Amygdala (tissue), 56 donors: ENCODE measurements at places on chromosomes 2 and 18.

DNA sequence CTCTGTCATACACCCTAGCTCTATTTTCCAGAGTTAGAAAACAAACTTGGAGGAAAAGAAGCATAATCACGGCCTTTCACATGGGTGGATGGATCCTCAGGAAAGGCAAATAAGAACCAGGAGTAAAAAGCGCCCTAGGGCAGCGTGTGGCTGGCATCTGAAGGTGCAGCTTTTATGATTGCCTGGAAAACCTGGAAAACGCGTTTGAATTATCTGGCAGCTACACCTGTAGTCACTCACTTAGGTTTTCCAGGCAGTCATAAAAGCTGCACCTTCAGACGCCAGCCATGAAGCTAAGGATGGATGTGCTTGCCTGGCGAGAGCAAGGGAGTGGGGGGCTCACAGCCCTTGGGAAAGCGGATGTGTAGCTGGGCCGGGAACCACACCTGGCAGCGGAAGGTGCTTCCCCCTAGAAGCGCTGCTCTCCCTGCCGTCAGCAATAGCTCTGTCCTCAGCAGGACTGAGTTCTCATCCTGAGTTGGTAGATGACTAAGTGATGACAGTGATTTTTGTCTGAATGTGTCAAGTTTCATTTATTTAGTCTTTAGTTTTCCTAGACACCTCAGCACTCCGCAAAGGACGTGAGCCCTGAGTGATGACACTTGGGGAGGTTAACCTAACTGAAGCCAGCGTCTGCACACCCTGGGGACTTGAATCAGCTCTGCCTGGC, 82.0 kb downstream of the DCDC2C start:
- no peak for DNase-seq

GRCh38 chr2:154402213-154402612, 296.3 kb upstream of the KCNJ3 start:
- no peak for DNase-seq

- DNase-seq: no peak
Observed at GRCh38 chr2:218436992-218437391, 18.1 kb downstream of the VIL1 start.

GRCh38 chr2:42897358-42897757, 105.0 kb upstream of the HAAO start:
- DNase-seq: no peak

DNA sequence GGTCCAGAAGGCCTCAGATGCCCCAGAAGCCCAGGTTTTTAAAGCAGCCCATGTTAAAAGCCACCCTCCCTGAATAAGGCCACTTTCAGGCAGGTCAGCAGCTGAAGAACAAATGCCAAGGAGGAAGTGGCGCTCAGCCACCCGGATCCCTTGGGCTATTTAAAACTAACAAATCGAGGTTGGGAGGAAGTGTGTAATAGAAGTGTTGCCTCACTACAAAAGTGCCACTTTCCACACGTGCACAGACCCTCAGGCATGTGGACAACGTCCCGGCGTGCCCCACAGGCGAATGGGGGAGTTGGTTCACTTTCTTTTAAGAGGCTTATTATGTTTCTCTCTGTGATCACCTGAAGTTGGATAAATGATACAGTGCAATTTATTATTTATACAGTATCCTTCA, 173.8 kb upstream of the SALL3 start:
- no peak for DNase-seq

DNA sequence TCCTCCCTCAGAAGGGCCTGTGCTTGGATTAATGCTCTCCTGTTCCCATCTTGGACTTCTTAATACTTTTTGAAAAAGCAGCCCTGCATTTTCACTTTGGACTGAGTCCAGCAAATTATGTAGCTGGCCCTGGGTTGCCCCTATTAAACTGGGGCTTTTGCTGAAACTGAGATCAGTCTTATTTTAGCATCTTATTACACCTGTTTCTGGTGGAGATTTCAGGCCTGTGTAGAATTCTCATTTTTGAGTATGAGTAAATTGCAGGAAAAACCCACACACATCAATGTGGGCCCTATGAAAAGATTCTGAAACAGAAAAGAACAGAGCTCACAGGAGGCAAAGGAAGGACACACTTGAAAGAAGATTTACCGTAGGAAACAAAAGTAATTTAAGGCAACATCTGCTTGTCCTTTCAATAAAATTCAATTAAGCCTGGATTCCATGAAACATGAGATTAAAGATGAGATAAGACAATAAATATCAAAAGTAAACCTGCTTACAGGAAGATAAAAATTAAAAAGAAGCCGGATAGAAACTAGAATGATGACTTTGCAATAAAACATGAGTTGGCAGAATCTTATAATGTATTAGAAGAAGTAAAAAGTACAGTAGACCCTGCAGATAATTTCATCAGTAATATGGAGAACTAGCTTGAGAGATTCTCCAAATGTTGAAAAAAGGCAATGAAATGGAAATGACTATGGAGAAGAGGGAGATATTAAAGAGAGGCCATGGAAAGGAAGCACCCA, 90.7 kb upstream of the GCFC2 start:
- no peak for DNase-seq

GRCh38 chr2:136750065-136750464, 15.3 kb upstream of the THSD7B start:
- DNase-seq: no peak

- DNase-seq: no peak
Observed at GRCh38 chr18:55351241-55351691, 236.7 kb downstream of the TCF4 start.

DNA sequence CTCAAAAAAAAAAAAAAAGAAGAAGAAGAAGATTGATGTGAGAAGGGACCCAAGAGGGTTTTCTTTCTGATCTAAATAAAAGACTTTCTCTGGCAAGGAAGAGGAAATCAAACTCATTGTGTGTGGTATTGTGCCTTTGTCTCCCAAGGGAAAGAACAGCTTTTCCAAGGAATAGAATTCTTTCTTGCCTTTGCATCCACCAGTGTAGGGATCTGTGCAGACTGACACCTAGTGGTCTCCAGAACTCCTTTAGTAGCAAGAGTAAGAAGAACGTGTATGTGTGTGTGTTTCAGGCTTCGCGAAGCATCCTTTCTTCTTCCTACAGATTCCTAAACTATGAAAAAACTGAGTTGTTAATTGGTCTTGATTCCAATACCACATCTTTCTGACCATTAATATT, 33.5 kb upstream of the CRIM1 start:
- no peak for DNase-seq

GRCh38 chr2:72754628-72755320, 71.1 kb downstream of the EXOC6B start:
- DNase-seq: no peak

GRCh38 chr18:51066273-51066672, 36.3 kb downstream of the SMAD4 start:
- no peak for DNase-seq

- DNase-seq: no peak
Observed at GRCh38 chr2:222290736-222291484, 7.9 kb downstream of the PAX3 start.

- no peak for DNase-seq
Observed at GRCh38 chr2:241844831-241845578, 13.7 kb downstream of the PDCD1 start.

GRCh38 chr2:74778381-74779264, 55.3 kb upstream of the HK2 start:
- DNase-seq: no peak

DNA sequence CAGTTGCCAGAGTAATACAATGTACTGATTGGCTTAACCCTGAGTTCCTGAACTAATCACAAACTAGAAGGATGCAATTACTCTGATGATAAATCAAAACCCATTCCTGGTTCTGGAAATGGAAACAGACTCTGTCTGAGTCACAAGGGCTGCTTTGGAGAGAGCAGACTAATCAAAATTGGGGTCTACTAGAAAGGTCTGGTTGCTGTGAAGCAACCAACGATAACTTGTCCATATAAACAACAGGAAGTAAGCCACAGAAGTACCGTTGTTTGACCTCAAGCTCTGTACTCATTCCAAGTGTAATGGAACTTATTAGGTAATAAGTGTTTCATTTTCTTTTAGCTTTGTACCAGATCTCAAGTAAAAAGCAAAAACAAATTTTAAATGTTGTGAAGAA, 49.7 kb downstream of the RASGRP3 start:
- DNase-seq: no peak

- DNase-seq: no peak
Observed at GRCh38 chr2:48221846-48222516, 308.0 kb upstream of the STON1 start.

GRCh38 chr2:174158003-174158402, 90.3 kb downstream of the OLA1 start:
- no peak for DNase-seq

GRCh38 chr2:177568390-177568789, 175.8 kb downstream of the AGPS start:
- DNase-seq: no peak

DNA sequence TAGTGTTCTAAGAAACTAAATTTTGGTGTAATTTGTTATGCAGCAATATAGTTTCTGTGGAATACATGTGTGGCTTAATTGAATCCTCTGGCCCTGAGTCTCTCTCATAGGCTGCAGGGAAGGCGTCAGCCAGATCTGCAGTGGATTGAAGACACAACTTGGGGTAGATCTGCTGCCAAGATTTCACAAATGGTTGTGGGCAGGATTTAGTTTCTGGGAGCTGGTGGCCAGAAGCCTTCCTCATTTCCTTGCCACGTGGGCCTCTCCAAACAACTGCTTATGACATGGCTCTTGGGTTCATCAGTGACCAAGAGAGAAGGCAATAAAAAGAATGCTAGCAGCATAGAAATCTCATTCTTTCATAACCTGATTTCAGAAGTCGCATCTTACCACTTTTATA, 28.2 kb downstream of the CCDC102B start:
- DNase-seq: no peak

GRCh38 chr18:57780318-57780705, 22.8 kb downstream of the ATP8B1 start:
- no peak for DNase-seq

DNA sequence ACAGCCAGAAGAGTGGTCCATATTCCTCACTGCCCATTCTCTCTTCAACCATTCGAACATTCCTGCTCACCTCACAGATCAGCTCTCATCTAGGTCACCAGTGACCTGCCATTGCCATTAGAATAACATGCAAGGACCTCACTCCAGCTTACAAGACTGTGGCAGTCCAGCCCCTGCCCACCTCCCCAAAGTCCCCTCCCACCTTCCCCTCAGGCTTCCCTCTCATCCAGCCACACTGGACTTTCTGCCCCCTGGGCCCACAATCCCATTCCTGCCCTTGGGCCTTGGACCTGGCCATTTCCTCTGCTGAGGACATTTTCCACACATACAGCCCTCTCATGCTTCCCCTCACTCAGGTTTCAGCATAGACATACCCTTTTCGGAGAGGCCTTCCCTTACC, 5.2 kb upstream of the TMEM177 start:
- DNase-seq: no peak

- DNase-seq: no peak
Observed at GRCh38 chr2:176535467-176536113, 266.3 kb downstream of the MTX2 start.

DNA sequence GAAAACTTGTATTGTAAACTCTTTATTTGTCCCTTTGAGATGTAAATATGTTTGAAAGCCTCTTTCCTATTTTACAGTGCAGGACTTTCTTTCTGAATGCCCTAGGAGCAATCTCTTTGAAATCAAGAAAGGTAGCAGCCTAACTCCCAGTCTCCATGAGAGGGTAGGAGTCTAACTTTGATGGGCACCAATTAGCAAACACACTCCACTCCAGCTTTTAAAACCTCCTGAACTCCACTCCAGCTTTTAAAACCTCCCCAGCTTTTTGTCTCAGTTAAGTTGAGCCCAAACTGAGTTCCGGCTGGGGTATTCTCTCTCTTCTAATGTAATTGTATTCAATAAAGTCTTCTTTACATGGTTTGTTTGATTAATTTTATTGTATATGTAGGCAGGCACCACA, 493.7 kb upstream of the CDH7 start:
- DNase-seq: no peak

- no peak for DNase-seq
Observed at GRCh38 chr2:63696496-63696895, 107.7 kb downstream of the MDH1 start.

- DNase-seq: no peak
Observed at GRCh38 chr18:10926621-10927161, 222.7 kb downstream of the PIEZO2 start.

DNA sequence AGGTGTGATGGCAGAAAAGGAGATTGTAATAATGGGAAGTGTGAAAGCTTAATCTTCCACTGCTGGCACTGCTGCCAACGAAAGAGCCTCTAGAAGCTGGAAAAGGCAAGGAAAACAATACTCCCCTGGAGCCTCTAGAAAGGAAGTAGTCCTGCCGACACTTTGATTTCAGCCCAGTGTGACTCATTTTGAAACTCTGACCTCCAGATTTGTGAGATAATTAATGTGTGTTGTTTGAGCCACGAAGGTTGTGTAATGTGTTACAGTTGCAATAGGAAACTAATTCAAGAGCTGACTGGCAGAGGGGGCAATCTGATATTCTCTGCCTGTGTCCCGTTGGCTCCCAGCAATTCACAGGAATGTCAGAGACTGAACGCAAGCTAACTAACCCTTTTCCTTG, 219.2 kb upstream of the UBE2E3 start:
- DNase-seq: no peak

- no peak for DNase-seq
Observed at GRCh38 chr2:241796610-241797138, 12.3 kb upstream of the NEU4 start.

- no peak for DNase-seq
Observed at GRCh38 chr2:3142210-3142609, 235.4 kb downstream of the EIPR1 start.

- DNase-seq: no peak
Observed at GRCh38 chr2:36695746-36696415, 626 bp upstream of the VIT start.

GRCh38 chr2:62200868-62201267, 5.0 kb downstream of the B3GNT2 start:
- DNase-seq: no peak

- no peak for DNase-seq
Observed at GRCh38 chr2:43814711-43815110, 23.9 kb downstream of the ABCG5 start.

DNA sequence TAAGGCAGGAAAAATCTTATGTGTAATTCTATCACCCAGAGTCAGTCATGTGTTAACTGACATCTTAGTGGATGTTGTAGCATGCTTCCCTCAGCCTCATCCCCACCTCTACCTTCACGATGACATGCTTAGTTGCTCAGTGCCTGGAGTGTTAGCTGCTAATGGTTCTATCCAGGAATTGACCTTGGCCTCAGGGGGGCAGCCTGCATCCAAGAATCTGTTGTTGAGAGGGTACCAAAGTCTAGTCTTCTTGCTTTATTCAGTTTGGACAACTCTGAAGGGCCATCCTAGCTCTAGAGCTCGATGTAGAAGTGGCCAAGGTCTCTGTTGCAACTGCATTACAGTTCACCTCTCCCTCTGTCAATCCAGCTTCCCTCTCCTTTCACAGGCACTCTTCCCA, 61.2 kb downstream of the ACYP2 start:
- peak; percentile 8 for DNase-seq

GRCh38 chr18:24208270-24209035, 69.6 kb downstream of the CABYR start:
- DNase-seq: no peak
